ENCODE measurements at places on chromosomes 7 and 10.

- no peak for DNase-seq
These were observed 19.3 kb downstream of the VWA2 start for GRCh38 chr10:114258274-114258840.

DNA sequence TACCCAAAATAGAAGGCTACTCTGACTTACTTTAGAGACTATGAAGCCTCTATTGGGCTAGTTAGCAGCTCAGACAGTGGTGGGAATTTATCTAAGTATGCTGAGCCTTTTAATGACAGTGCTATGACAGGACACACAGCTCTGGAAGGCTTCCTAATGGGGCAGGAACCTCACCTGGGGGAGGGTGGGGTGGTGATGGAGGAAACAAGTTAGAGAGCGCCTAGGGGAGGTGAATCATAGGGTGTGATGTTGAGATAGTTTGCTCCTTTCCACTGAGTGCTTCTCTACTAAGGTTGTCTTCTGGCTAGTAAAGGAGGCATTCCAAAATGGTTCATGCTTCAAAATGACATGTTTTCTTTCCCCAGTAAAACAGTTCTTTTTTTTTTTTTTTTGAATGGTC, 42.1 kb downstream of the PPP1R9A start:
- peak; percentile 15 for DNase-seq

DNA sequence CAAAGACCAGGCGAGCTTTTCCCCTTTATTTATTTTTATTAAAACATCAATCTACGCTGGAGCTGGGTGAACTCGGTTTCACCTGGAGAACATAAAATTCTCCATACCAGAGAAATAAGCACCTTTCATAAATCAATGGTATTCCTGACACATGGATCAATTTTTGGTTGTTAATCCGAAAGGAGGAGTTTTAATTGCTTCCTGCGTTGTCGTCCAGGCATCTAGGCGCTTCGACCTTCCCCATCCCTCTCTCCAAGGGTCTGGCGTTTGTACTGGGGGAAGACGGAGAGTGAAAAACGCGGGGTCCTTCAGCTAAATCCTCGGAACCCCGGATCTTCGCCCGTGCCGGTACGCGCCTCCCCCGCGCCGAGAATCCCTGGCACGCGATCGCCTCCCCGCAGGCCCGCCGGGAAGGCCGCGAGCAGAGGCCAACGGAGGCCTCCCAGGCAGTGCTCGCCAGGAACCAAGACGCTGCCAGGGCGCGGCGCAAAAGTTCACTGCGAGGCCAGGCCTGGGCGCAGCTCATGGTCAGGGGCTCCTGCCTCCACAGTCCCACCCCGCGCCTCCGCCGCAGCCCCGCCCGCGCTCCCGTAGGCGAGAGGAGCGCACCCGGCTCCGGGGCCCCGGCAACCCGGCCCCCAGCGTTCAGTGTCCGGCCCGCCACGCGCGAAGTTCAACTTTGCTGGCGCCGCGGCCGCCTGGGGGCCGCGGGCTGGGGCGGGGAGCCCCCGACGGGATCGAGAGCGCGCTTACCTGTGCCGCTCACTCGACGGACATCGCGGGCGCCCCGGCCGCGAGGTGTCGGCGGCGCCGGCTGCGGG, 8.3 kb upstream of the EBF3 start:
- no peak for DNase-seq

- DNase-seq: no peak
These were observed 345.5 kb downstream of the GALNT17 start for GRCh38 chr7:71477441-71477840.

DNA sequence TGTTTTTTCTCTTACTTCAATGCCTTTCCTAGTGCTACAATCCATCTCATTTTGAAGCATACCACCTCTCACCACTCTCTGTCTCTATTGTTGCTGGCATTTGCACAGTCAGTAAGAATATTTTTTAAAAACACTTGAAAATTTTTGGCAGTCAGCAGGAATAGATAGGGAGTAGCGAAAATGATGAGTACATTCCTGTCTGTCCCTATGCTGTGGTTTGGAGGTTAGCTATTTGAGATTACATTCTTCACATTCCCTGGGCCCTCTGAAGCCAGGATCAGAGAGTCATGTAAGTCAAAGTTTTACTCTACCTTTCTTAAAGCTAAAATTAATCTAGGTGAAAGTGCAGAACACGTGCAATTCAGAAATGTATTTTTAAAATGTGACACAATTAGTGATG, 53.0 kb upstream of the MAGI2 start:
- peak; percentile 89 for DNase-seq

GRCh38 chr10:8379906-8380832, 325.7 kb downstream of the GATA3 start:
- peak; percentile 26 for DNase-seq
